ENCODE measurements at places on chromosomes 11 and 22.
A peak's percentile ranks its signal among the peaks of the same experiment; 100 is the strongest.

- no peak for DNase-seq
Observed at GRCh38 chr22:23495614-23496444, 84.3 kb downstream of the IGLL1 start.

DNA sequence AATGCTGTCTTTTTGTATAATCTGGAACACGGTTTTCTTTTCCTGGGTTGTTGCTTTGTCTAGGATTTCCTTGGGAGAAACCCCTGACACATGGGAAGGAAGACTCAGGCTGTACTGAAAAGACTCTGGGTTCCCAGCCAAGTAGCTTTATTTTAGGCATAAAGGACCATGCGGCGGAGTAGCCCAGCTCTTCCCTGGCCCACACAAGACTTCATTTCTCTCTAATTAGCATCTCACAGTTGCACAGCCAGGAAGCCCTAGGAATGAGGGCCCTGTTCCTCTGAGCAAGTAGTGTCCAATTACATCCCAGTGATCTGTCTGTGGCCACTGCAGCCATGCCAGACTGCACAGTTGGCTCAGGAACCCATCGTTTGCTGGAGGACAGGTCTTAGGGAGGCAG is 319.5 kb downstream of the TENM4 start:
- DNase-seq: no peak

DNA sequence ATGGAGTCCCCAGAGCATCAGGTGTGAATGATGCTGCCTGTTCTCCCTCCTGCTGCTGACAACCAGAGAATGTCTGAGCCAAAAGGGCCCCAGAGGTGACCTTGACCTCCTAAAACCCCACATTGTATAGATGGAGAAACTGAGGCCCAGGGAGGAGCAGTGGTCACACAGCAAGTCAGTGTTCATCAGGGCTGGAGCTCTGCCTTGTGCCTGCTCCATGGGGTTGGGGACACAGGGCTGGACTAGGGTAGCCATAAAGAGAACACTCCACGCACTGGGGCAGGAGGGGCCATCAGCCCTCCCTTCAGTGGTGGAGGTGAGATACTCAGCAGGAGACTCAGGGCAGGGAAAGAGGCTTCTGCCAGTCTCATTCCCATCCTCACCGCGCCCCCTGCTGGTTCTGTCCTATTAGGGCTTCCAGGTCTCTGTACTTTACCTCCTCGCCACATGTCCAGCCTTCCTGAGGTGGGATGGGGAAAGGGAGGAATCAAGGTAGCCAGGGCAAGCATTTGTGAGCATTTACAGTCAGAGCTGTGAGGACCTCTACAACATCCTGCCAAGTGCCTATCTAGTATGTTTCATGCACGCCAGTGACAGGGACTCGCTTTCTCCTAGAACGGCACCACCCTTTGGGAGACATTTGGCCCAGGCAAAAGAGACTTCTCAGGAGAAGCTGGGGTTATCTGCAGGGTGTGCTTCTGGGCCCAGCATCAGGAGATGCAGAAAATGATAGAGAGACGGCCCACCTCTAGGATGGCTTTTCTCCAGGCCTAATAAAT is 43.2 kb downstream of the NEU3 start:
- peak; percentile 42 for DNase-seq

DNA sequence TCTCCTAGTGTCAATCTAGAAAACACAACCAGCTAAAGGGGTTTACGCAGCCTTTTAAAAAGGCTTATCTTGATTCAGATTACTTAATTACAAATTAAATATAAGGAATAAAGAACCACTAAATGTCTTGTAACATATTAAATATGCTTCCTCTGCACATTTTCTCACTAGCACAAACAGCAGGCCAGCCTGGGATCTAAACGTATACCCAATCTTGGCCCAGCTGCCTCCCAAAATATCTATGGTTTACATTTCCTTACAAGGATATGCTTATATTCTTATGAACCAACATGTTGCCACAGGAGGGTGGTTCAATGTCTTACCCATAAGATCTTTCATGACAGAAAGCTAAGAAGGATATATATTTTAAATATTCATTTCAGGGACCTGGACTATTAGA is 7.7 kb downstream of the LGR4 start:
- no peak for DNase-seq

DNA sequence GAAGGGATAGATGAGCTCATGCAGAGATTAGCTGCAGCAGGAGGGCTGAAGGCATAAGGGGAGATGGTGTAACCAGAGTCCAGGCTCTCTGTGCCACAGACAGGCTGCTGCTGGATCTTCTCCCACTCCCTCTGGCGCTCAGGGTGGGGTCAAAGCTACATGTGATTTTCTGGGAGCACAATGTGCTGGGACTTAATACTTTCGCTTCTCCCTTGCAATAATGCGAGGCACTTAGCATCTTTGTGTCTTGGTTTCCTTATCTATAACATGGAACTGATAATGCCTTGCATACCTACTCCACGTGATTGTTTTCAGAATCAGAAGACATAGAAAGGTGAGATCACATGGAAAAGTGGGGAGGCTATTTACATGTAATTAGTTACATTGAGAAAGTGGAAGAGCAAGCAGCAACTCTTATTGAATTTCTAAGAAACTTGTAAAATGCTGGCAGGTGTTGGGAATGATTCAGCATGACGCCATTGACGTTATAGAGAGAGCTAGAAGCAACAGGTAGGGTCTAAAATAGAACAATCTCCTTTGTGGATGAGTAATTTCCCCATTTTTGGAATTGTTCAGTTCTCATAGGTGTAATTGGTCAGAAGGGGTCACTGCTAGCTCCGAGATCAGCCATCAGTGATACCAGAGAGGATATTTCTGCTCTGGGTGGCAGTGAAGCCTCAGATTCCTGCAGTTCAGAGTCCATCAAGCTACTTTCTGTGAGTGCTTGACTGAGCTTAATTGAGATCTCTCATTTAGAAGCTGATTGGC is 8.2 kb upstream of the OR9I1 start:
- no peak for DNase-seq

- DNase-seq: peak; percentile 18
Observed at GRCh38 chr11:130908770-130909625, 7.3 kb downstream of the SNX19 start.
